Keratinocyte (primary cell): ENCODE measurements at places on chromosomes 7 and 10. TPM values are rescaled to one million over a fixed set of nuclear protein-coding genes. Genes with fewer than 3 reads are reported as not detected.

- DNase-seq: no peak
These were observed 19.1 kb downstream of the ADAM8 start for GRCh38 chr10:133257489-133258065.

DNA sequence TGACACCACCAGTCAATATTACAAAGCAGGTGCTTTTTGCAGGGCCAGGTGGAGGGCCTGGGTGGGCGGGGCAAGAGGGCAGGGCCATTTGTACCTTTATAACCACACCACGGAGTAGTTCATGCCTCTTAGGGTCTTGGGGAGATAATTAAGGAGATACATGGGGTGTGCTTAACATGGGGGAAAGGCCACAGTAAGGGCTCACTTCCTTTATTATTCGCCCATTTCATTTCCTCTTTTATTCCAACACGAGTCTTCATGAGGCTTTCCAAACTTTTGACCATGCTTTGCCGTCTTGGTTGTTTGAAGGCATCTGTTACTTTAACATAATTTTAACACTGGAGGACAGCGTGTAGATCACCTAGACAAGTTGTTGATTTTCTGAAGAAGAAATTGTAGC lies 33.3 kb upstream of the LYZL2 start:
- DNase-seq: no peak

Gene SEMA3D
- polyA plus RNA-seq: 2.8 to 6.7 TPM (median 5.2 TPM) in 3 replicates

Gene ZKSCAN5
- 7.4 to 8.4 TPM (median 8.4 TPM) in 3 replicates for polyA plus RNA-seq

Gene HMX3
- not detected in 3 replicates for polyA plus RNA-seq

Gene PNLIPRP1
- polyA plus RNA-seq: not detected in 3 replicates

Gene EVX1
- not detected in 3 replicates for polyA plus RNA-seq

Gene MSMB
- not detected in 3 replicates for polyA plus RNA-seq

Gene AHCYL2
- polyA plus RNA-seq: 21.9 to 39.5 TPM (median 32.8 TPM) in 3 replicates

Gene DOCK1
- 10.1 to 15.7 TPM (median 15.2 TPM) in 3 replicates for polyA plus RNA-seq

DNA sequence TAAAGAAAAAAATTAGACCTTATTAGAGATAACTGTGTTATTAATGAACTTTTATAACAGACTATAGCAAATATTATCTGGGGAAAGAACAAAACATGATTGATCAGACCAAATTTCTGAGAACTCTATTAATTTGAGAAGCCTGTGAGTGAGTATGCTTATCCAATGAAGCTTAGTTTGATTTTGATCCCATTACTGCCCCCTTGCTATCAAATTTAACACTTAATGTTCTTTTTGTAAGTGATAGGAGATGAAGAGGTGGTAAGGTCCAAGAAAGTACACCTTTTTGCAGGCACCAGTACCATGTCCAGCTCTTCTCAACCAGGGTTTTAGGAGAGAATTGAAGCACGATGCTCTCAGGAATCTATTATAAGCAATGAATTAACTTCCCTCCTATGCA lies 49.9 kb downstream of the ZNF365 start:
- DNase-seq: no peak
